Mesothelial cell of epicardium (in vitro differentiated cells): ENCODE measurements at places on chromosomes 7 and 10. TPM values are rescaled to one million over a fixed set of nuclear protein-coding genes. Genes with fewer than 3 reads are reported as not detected.

- no peak for DNase-seq
Observed at GRCh38 chr7:47361236-47361635, 220.7 kb downstream of the TNS3 start.

DNA sequence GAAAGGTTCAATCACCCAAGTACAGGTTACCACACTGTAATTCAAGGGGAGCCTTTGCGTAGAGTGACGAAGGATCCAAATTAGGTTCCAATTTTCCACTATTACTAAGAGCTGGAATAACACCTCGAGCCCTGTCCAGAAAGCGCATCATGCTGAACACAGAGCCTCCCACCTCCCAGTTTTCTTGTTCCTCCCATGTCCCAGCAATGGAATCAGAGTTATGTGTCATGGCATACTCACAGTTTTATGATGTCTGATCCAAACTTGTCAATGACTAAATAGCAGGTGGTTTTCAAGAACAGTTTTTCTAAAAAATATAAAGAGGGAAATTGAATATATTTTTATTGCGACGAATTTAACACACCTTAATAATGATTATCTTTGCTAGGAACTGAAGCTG, 50.6 kb downstream of the AOAH start:
- no peak for DNase-seq

The CUZD1 gene
- not detected in 3 replicates for total RNA-seq

The ZNF727 gene
- not detected in 3 replicates for total RNA-seq

DNA sequence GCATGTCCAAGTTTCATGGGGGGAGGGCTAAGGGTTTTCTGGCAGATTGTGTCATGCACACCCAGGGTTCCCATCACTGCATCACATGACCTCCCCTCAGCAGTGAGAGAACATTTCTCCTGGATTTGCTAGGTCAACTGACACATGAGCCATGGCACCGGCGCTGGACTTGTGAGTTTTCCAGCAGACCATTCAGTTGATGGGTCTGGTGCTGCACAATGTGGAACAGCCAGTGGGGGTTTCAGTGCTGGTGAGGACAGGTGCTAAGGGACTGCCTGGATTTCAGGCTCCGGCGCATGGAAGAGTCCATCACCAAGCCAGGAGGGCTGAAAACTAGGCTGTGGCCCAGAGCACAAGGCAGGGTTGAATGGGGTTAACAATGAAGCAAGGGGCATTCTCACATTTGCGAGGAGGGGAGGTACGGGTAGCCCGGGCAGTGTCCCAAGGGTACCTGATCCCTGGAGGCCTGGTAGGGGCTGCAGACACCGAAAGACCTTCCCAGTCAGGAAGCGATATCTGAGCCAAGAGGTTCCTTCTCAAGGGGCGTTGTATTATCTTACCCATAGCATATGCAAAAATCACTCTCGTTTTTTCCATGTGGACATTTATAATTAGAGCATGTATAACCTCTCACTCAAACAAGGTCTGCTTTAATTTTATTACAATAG, 203.0 kb downstream of the TNS3 start:
- no peak for DNase-seq

- DNase-seq, result no peak
Observed at GRCh38 chr7:3956949-3957348, 655.9 kb downstream of the SDK1 start.
